Right cardiac atrium (tissue), 5 donors: ENCODE measurements at places on chromosomes 2 and 18. TPM values are rescaled to one million over a fixed set of nuclear protein-coding genes. Genes with fewer than 3 reads are reported as not detected.

GRCh38 chr2:150903461-150903860, 358.2 kb downstream of the RBM43 start:
- no peak for DNase-seq

GRCh38 chr18:63979409-63979920, 9.6 kb downstream of the SERPINB8 start:
- peak; percentile 58 for DNase-seq

GRCh38 chr18:11089931-11090715, 59.2 kb downstream of the PIEZO2 start:
- DNase-seq: no peak

DNA sequence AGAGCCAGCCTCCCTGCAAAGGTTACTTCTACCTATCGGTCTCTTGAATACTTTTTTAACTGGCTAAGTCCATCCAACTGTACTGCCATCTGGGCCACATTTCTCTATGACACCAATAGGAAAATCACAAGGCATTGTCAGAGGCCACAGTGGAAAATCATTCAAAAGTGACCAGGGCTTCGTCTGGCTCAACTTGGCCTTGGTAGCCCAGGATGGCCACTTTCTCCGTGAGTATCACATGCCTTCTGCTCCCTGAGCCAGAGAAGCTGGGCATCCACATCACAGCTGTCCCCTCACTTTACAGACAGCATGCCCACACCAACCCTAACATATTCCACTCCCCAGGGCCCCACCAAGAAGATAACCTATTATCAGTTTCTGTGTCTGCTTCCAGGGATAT, 5.8 kb downstream of the CIB4 start:
- DNase-seq: no peak

DNA sequence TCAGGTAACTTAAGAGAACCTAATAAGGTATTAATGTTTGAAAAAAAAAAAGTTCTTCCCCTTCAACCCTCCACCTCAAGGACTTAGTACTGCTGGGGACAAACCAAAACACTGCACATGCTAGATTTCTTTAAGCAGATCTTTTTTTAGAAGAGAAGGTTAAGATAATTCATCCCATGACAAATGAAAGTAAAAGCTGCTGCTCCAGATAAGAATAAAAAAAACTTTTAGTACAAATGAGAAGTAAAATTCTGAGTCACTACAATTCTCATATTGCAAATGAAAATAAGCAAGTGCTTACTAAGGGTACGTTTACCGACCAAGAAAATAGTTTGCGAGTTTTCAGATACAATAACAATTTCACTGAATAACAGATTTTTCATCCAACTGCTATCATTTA, 8.9 kb downstream of the STAM2 start:
- DNase-seq: no peak

GRCh38 chr2:149034406-149034805, 4.1 kb upstream of the LYPD6B start:
- no peak for DNase-seq

GRCh38 chr2:127909019-127909418, 23.3 kb upstream of the AMMECR1L start:
- DNase-seq: no peak

DNA sequence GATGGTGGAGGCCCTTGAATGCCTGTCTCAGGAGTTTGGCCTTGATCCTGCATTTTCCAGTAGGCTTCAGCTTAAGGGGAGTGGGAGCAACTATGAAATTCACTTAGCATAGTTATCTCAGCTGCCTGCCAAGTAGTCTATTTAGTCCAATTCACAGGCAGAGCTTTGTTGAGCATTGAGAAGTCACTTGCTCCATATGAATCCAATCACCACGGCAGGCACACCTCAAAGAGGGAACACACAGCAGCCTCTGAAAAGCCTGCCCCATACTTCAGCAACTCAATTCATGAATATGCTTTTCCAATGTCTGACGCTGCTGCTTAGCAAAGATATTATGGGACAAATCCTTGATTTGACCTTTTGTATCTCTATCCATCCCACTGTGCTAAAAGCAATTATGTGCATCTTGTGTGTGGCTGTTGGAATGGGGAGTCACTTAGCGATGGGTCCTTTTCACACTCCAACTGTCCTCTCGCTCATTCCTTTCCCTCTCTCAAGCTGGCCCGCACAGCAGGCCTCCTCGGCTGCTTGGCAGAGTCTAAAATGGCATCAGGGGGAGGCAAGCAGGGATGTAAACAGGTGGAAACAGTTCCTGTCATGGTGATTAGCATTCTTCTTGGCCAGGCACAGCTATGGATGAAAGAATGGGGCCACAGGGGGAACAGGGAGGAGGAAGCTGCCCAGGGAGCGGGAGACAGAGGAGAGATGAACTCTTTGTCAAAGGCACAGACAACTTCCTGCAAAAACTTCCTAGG, 56.0 kb upstream of the LRPPRC start:
- DNase-seq: no peak

DNA sequence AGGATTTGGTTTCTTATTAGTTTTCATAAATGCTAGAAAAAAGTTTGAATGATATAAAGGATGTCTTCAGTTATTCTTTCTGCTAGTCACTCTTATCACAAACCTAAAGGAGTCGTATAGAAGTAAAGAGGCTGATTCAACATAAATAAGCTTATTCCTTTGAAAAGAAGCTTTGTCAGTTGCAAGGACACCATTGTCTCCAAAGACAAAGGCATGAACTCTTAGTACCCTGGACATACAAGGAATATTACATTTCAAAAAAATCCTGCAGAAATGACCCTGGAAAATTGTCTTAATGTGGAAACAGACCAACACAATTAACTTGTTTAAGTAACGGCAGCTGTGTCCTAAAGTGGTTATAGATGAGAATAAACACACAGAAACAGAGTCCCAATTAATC, 528.0 kb downstream of the CPS1 start:
- DNase-seq: no peak

DNA sequence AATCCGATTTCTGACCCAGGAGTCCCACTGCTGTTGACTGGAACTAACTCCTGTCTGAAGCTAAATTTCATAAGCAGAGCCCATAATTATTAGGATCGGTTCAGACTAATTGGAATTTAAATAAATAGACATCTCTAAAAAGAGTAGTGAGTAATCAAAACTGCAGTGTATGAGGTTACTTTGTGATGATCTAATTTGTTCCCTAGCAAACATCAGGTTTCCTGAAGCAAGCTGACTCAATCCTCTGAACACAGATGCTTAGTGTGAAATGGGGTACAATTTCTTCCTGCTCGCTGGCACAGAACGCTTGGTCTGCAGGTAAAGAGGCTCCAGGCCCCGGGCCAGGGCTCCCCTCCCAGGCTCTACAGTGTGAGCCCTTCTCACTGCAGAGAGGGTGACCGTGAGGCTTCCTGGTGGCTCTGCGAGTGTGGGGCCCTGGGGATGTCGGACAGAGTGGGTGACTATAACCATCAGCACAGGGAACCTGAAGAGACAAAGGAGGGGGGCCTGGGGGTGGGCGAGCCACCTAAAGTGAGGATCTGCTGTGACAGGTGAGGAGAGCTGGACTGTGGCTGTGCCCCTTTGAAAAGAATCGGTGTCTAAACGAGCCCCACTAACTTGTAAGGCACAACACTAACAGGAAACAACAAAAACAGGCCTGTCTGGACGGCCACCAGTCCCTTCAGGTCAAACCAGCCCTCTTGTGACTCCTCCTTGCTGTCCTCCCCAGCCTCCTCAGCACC, 20.2 kb downstream of the CHST10 start:
- DNase-seq: no peak

- peak; percentile 49 for DNase-seq
These were observed 250.0 kb downstream of the TCF4 start for GRCh38 chr18:55337908-55338521.

- DNase-seq: no peak
These were observed 80.5 kb upstream of the ITPRID2 start for GRCh38 chr2:181810823-181811695.

GRCh38 chr2:197677483-197677882, 2.1 kb upstream of the RFTN2 start:
- no peak for DNase-seq

DNA sequence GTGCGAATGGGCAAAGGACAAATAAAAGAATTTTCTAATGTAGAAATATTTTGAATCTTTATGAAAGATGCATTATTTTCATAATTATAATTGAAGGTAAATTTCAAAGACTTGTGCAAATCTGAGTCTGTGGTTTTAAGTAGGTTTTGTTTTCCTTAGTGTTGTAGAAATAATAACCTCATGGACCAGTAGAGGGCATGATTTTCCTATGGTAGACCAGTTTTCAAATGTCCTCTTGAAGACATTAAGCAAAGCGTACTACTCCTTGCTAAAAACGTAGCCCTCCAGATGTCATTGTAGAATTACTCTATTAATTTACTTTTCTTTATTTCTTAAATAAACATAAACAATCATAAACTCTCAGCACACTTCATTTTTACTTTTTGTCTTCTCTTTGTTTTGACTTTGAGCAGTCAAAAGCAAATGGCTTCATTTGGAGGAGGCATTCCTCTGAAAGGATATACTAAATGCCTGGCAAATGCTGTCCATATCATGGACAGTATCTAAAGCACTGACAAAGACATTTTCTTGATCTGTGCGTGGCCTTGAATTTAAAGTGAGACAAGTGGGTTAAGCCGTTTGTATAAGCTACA, 85.8 kb upstream of the FAM237A start:
- no peak for DNase-seq

DNA sequence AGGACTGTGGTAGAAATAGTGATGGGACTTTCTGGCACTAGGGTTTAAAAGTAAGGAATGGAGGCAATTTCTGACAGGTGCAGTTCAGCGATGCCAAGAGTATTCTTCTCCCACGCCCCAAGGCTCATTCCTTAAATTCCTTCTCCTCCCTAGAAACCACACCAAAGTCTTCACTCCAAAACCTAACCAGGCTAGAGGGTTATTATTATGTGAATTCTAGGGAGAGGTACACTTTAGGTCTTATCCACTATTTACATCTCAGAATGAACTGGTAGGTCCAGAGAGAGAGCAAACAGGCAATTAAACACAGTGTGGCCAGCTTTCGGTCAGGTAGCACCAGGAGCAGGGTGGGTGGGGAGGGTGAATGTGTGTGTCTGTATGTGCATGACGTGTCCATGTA, 11.4 kb downstream of the IL1F10 start:
- no peak for DNase-seq

GRCh38 chr18:49031511-49032188, 80.9 kb upstream of the SMAD7 start:
- no peak for DNase-seq

- DNase-seq: no peak
These were observed 95.3 kb upstream of the RMDN2 start for GRCh38 chr2:37829616-37830395.

- no peak for DNase-seq
These were observed 192.9 kb downstream of the HAUS1 start for GRCh38 chr18:46297124-46297523.

DNA sequence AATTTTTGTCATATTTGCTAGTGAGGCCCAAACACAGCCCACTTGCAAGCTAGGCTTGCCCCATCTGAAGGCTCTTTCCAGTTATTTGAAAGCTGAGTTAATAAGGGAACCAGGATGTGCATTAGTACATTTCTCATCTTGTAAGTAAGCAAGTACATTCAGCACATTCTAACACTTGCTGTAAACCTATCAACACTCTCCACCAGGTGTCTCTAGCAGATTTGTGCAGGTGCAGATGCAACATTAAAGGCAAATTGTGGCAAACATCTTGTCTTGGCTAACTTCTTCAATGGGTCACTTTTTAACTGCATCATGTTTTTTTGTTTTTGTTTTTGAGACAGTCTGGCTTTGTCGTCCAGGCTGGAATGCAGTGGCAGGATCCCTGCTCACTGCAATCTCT, 25.3 kb upstream of the MFSD6 start:
- no peak for DNase-seq

DNA sequence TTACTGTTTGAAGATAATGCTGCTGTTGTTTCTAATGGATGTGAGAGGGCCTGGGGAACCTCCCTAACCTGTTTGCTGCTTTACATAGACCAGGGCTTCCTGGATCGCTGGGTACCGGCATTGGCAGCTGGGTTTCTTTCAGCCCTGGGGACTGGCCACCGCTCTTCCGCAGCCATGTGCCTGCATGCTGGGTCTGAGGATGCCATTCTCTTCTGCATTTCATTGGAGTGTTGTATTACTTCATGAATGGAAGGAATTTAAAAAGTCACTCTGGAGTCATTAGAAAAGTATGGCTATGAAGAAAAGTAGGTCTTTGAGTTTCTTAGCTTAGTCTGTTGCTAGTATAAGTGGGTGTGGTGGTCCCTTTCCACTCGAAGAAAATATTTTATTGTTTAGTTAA, 107.3 kb upstream of the MGAT5 start:
- DNase-seq: no peak

- no peak for DNase-seq
These were observed 78.1 kb downstream of the SPIRE1 start for GRCh38 chr18:12579775-12580174.

GRCh38 chr2:225296951-225297350, 102.6 kb upstream of the NYAP2 start:
- DNase-seq: no peak

- DNase-seq: no peak
These were observed 625.6 kb upstream of the CDH2 start for GRCh38 chr18:28802546-28802945.

- no peak for DNase-seq
These were observed 203.0 kb downstream of the SETBP1 start for GRCh38 chr18:44883671-44884070.

GRCh38 chr2:120735746-120736170, at the start of gene GLI2:
GLI2 (plus strand) TSS chr2:120735868; CDS start chr2:120797321, 61,453 bp downstream.
- peak; percentile 81 for DNase-seq

GRCh38 chr2:120642646-120643045, 93.0 kb upstream of the GLI2 start:
- no peak for DNase-seq

GRCh38 chr2:236998758-236999157, 86.9 kb upstream of the COPS8 start:
- no peak for DNase-seq

Gene DNAJC5G
- total RNA-seq: 1.3 TPM

Gene GALNT5
- total RNA-seq: 0.97 TPM

Gene AAK1
- total RNA-seq: 55.6 TPM

Gene FAM237A
- 3.7 TPM for total RNA-seq

Gene ANKRD30BL
- total RNA-seq: not detected

Gene CXCR2
- total RNA-seq: 0.33 TPM

Gene C2orf66
- not detected for total RNA-seq

Gene TMEM169
- total RNA-seq: 0.17 TPM

Gene TNFAIP6
- total RNA-seq: 0.57 TPM

Gene MERTK
- 7.3 TPM for total RNA-seq

Gene ABHD1
- 2.9 TPM for total RNA-seq

Gene ARL6IP6
- total RNA-seq: 10.3 TPM

Gene DSG4
- total RNA-seq: not detected

Gene OST4
- total RNA-seq: 372 TPM

Gene IL1F10
- not detected for total RNA-seq

Gene MGAT4A
- total RNA-seq: 23.5 TPM

Gene SPEG
- total RNA-seq: 176 TPM

Gene LAMA1
- total RNA-seq: 0.06 TPM

Gene UPP2
- not detected for total RNA-seq

Gene AFF3
- total RNA-seq: 16.7 TPM

Gene STARD6
- not detected for total RNA-seq

Gene EPB41L3
- total RNA-seq: 23.5 TPM

Gene L3MBTL4
- total RNA-seq: 27.3 TPM

Gene CCDC102B
- 10.4 TPM for total RNA-seq

Gene KCNS3
- total RNA-seq: 3.1 TPM

Gene NXPH2
- total RNA-seq: not detected
